ENCODE measurements at places on chromosomes 1 and 21.

GRCh38 chr1:197143276-197143675 is 3.2 kb downstream of the ASPM start:
- no peak for DNase-seq

DNA sequence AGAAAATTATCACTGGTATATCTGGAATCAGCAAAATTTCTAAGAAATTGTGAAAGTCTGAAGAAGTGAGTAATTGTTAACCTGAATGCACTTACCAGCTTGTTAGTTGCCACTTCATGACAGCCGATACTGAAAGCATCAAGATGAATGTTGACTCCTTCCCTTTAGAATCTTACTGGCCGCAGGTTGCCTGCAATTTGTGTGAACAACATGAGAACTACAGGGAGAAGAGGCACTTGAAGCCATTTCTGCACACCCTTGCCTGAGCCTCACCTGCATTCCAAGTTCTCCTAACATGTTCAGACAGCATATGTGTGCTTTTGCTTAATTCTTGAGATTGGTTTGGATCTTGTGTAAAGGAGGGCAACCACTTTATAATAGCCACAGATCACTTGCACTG is 59.2 kb upstream of the SSX2IP start:
- no peak for DNase-seq

- no peak for DNase-seq
These were observed 5.7 kb upstream of the TRAF5 start for GRCh38 chr1:211320980-211321379.

- DNase-seq, result no peak
These were observed 381.1 kb upstream of the PKN2 start for GRCh38 chr1:88302843-88303486.
